ENCODE measurements at places on chromosomes 4 and X. TPM values are rescaled to one million over a fixed set of nuclear protein-coding genes. Genes with fewer than 3 reads are reported as not detected.
A peak's percentile ranks its signal among the peaks of the same experiment; 100 is the strongest.

GRCh38 chrX:41490446-41490845 lies 43.3 kb downstream of the NYX start:
- no peak overlapping the region for H3K27ac ChIP-seq
- DNase-seq, result no peak
- H3K4me3 ChIP-seq, result no peak overlapping the region
- peaks cover 4% of the 10 kb centered on the region for H3K4me1 ChIP-seq
- no peaks in the 10 kb centered on the region for H3K27me3 ChIP-seq

DNA sequence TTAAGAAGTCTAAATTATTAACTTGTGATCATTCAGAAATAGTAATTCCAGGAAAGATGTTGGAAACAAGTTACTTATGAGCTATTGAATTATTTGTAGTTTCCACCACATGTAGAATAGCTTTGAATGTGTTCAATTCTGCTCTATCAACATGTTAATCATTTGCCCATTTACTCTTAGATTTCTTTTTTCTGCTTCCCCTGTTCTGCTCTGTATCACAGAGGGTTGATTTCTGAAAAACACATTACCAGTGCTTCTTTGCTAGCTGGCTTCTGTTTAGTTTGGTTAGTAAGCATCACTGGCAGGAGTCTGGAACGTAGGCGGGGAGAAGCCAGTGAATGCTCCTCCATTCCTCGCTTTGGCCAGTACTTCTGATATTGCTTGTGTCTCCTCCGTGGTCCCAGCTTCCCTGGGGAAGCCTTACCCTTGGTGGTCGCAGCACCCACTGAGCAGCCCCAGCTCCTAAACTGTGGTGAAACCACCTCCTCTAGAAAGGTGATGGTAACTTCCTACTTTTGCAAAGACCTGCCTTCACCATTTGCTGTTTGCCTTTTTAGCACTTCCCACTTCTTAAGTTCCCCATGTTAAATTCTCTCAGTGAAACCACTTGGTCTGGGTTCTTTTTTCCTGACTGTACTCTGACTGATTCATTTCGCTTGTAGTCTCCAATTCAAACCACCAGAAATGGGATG lies 40.3 kb upstream of the GALNT7 start:
- H3K36me3 ChIP-seq, result no peaks in the 10 kb centered on the region
- no peak for DNase-seq
- H3K27me3 ChIP-seq, result no peaks in the 10 kb centered on the region
- no peak overlapping the region for H3K4me3 ChIP-seq

- peaks cover 24% of the 10 kb centered on the region for H3K4me1 ChIP-seq
- peak; percentile 74 for DNase-seq
Observed at GRCh38 chr4:158302076-158302866, 92.0 kb downstream of the TMEM144 start.

Gene LIMCH1
- total RNA-seq, result 19.7 TPM

Measured in PC-3 (cell line).